Sciatic nerve (tissue), 2 donors: ENCODE measurements at places on chromosomes 3 and 15. TPM values are rescaled to one million over a fixed set of nuclear protein-coding genes. Genes with fewer than 3 reads are reported as not detected.

Gene MITF
- total RNA-seq = 26.5 TPM

Gene LRRK1
- 24.9 TPM for total RNA-seq

Gene CCDC39
- 0.58 TPM for total RNA-seq

Gene MOBP
- 3.8 TPM for total RNA-seq

Gene NR2F2
- 242 TPM for total RNA-seq

Gene PTX3
- total RNA-seq = 4.2 TPM

Gene CHL1
- 252 TPM for total RNA-seq

Gene CIB1
- total RNA-seq = 43.3 TPM

- no peak for DNase-seq
These were observed 36.5 kb upstream of the CBLB start for GRCh38 chr3:105905328-105905727.

DNA sequence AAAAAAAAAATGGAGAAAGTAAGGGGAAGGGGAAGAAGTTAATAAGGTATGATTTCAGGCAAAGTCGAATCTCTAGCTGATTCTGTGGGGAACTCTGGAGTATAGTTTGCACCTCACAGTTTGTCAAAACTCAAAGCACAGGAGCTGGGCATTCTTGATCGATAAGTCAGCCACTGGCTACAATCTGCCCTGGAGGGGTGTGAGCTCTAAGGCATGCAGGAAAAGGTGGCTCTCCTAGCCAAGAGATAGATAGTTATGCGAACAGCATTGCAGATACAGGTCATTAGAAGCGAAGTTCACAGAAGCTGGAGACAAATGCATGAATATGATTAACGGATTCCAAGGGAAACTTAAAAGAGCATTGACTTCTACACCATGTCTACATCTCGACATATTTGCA lies 952.6 kb downstream of the AGBL1 start:
- DNase-seq = no peak

- no peak for DNase-seq
These were observed 4.4 kb downstream of the CYP19A1 start for GRCh38 chr15:51334011-51334451.

DNA sequence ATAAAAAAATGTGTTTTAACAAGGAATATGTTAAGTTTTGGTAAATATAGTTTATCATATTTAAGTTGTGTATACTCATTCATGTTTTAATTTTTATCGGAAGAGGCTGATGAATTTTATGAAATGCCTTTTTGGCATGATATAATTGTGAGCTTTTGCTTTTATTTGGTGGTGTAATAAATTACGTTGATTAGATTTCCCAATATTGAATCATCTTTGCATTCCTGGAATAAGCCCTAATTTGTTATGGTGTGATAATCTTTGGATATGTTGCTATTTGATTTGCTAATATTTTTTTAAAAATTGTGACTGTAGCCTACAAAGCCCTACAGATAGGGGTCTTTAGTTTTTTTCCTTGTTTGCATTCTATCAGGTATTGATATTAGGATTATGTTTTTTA lies 107.4 kb downstream of the IGF1R start:
- DNase-seq = no peak

GRCh38 chr3:42988566-42988965 lies 9.5 kb downstream of the GASK1A start:
- no peak for DNase-seq

- no peak for DNase-seq
These were observed 262.3 kb downstream of the CNTN3 start for GRCh38 chr3:74352166-74352565.

- DNase-seq = no peak
These were observed 45.3 kb downstream of the KY start for GRCh38 chr3:134605556-134605955.

DNA sequence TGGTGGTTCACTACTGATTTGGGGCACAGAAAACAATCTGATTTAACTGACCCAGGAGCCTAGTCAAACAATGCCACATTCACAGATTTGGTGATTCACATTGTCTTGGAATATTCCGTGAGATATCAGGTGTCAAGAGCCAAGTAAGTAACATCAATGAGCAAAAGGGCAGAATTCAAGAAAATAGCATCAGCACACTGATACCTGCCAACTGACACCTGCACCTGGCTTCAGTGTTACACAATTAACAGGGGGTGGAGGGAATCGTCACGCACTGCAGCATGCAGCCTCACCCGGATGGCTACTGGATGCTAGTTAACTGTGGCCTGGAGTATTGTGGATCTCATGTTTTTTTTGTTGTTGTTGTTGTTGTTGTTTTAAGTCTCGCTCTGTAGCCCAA lies 17.6 kb downstream of the CCNL1 start:
- DNase-seq = no peak

DNA sequence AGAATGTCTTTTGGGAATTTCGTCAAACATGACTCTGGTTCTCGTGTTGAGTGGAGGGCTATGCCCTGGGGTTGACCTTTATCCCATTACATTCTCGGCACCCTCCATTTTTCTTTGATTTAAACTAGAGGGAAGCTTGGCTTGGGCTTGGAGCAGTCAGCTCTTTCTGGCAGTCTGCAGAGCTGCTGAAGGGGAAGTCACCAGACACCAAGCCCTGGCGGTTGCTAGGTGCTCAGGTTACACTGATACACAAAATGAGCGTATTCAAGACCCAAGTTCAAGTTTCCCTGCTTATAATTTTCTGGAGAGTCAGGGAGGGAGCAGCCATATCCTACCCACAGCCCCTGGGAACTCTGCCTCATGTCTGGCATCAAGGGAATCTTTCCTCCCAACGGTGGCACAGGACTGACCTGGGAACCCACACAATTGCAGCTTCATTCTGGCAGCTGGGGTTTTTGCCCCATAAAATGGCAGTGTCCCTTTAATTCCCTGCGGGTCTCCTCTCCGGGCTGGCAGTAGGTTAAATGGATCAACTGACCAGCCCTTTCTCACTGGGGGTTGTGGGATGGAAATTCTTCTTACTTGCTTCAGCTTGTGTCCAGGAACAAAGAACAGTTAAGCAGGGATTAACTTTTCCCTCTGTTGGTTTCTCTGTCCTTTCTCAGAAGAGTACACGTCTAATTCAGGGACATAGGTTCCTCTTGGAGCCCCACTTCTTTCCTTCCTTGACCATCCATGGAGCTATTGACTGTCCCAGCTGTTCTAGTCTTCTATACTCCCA lies 110.0 kb upstream of the DLG1 start:
- no peak for DNase-seq

DNA sequence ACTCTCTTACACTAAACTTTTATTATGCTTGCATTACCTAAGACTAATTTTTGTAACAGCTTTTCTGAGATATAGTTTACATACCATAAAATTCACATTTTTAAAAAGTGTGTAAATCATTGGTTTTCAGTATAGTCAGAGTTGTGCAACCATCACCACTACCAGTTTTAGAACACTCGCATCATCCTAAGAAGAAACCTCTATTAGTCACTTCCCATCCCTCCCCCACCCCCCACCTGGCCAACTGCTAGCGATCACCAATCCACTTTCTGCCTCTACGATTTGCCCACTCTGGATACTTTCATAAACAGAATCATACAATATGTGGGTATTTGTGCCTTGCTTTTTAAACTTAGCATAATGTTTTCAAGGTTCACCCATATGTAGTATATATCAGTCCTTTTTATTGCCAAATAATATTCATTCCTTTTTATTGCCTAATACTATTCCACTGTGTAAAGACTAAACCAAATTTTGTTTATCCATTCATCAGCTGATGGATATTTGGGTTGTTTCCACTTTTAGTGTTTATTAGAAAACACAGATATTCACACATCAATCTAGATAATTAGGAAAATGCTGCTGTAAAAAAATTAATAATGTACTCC lies 23.0 kb downstream of the UBP1 start:
- DNase-seq = no peak

DNA sequence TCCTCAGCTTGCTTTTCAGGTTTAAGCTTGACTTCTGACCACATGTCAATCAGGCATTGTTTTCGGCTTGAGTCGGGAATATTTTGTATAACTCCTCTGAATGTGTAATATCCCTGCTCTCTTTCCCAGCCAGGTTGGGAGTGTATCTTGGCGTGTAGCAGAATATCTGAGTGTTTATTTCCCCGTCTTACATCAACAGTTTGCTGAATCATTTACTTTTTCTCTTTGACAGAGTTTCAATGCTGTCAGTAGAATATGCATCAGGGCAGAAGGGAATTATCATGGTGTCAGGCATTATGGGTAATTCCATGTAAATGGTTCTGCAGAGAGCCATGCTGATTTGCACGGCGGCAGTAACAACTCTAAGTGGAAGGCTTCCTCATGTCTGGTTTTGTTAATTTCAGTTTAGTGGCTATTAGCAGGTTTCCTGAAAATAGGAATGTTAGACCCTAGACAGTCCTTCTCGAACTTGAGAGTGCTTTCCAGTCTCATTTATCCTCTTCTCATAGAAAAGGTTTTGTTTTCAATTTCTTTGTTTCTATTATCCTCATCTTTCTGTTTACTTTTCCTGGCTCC lies 566.3 kb downstream of the AGBL1 start:
- DNase-seq = no peak

GRCh38 chr3:77825001-77825827 lies 785.3 kb downstream of the ROBO2 start:
- DNase-seq = no peak

- DNase-seq = no peak
These were observed 110.9 kb downstream of the MYRIP start for GRCh38 chr3:39920271-39920670.

- DNase-seq = no peak
These were observed 97.2 kb upstream of the MB21D2 start for GRCh38 chr3:193014902-193015301.

GRCh38 chr3:152843955-152844354 lies 9.0 kb downstream of the P2RY1 start:
- no peak for DNase-seq

- no peak for DNase-seq
These were observed 36.6 kb downstream of the OSTN start for GRCh38 chr3:191235331-191236314.

GRCh38 chr3:27307566-27307965 lies 61.6 kb downstream of the NEK10 start:
- DNase-seq = no peak

DNA sequence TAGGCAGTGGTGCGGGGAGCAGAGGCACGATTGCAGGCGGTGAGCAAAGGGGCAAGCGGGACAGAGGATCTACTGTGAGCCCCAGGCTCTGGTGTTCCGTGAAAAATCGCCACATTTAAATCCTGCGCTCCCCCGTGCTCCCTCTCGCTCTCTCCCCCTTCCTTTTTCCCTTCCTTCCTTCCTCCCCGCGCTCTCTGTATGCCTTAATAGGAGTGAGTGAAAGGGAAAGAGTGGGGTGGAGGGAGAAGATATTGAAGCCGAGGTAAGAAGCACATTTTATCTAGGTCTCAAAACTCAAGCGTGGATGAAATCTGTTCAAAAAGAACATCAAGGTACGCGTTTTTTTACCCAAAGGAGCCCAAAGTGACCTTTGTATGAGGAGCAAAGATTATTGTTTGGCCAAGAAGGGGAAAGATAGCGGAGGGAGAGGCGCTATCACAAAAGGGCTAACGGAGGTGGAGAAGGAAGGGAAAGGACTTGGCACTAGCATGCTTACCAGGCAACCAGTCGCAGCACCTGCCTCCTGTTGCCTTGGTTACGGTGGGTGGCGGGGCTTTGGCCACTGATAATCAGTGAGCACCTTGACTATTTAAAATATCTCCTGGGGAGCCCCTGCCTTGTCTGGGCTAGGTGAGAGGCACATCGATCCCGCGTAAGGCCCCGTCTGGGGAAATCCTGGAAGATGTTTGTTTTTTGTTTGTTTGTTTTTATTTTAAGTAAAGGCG lies 14.9 kb upstream of the AEN start:
- no peak for DNase-seq

DNA sequence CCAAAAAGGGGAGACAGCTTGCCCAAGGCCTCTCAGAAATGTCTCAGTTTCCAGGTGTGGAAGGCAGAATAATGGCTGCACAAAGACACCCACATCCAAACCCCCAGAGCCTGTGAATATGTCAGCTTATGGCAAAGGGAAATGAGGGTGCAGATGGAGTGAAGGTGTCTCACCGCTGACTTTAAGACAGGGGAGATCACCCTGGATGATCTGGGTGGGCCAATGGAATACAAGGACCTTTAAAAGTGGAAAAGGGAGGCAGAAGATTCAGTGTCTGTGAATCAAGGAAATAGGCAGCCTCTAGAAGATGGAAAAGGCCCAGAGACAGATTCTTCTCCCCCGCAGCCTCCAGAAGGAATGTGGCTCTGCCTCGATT lies 48.8 kb upstream of the ATP2B2 start:
- DNase-seq = no peak
